Retina (tissue), 1 donor: ENCODE measurements at places on chromosomes 12 and 14.

DNA sequence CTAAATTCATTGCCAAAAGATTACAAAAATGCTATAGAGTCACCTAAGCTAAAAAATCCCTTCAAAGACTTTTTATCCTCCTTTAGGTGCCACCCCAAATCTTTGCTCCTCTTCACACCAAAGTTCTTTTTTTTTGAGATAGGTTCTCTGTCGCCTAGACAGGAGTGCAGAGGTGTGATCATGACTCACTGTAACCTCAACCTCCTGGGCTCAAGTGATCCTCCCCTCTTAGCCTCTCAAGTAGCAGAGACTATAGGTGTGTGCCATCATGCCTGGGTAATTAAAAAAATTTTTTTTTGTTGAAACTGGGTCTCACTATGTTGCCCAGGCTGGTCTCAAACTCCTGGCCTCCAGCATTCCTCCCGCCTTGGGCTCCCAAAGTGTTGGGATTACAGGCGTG is 47.9 kb downstream of the WDHD1 start:
- no peak for DNase-seq

DNA sequence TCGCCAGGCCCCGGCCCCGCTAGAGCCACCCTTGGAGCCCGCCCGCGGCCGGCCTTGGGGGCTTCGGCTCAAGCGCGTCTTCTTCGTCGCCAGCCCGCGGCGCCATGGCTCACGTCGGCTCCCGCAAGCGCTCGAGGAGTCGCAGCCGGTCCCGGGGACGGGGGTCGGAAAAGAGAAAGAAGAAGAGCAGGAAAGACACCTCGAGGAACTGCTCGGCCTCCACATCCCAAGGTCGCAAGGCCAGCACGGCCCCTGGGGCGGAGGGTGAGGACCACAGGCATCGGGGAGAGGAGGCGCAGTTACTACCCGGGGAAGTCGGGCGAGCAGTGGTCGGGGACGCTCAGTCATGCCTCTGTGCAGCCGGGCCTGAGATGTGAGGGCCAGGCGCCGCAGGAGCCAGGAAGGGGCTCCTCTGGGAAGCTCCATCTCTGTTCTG is 573 bp downstream of the ARL6IP4 start:
- DNase-seq = peak; percentile 81

DNA sequence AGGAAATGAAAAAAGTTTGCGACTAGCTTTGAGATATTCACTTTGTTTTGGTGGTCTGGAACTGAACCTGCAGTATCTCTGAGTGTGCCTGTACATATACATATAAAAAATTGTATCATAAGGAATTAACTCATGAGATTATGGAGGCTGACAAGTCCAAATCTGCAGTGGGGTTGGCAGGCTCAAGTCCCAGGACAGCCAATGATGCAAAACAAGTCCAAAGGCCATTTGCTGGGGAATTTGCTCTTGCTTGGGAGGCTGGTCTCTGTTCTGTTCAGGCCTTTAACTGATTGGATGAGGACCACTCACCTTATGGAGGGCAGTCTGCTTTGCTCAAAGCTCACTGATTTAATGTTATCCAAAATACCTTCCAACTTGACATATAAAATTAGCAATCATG is 66.8 kb downstream of the FGD4 start:
- DNase-seq = no peak

- DNase-seq = no peak
Observed at GRCh38 chr14:96095058-96095457, 55.9 kb downstream of the C14orf132 start.
